ENCODE measurements at places on chromosomes 6 and 20. TPM values are rescaled to one million over a fixed set of nuclear protein-coding genes. Genes with fewer than 3 reads are reported as not detected.

DNA sequence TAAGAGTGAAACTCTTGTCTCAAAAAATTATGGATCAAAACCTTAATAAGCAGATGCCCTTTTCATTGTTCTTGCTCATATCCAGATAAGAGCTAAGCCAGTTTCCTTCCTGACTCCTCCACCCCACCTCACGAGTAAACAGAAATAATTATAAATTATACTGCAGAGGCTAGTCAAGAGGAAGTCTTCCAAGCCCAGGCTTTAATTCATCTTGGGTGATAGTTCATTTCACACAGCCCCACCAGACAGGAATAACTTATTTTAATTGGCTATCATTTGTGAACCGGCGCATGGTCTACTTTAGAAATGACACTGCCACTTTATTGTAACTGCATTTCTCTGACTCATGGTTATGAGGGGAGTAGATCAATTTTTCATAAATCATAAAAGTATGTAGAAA lies 102.0 kb downstream of the BTBD3 start:
- DNase-seq: no peak

DNA sequence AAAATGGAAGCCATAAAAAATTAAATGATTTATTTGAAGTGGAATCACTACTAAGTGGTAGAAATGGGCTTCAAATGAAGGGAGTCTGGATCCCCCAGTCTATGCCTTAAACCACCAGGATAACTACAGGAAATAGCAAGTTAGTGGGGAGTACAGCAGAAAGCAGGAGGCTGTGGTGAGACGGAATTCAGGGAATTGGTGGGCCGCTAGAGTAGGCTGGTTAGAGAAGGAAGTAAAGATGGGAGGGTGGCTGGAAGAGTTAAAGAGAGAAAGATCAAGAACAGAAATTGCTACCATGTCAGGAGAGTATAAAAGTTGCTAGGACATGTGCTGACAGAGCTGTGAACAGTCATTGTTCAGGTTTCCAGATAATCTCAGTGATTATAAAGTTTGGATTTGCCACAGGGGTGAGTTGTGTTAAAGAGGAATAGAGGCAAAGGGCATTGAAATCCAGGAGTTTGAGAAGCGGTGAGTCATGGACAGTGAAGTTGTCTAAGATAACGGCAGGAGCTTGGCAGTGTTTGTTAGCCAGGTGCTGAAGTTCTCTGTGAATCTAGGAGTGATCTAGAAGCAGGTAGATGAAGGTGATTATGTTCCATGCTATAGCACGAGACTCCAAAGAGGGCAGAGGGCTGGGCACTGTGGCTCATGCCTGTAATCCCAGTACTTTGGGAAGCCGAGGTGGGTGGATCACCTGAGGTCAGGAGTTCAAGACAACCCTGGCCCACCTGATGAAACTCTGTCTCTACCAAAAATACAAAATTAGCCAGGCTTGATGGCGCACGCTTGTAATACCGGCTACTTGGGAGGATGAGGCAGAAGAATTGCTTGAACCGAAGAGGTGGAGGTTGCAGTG lies 13.7 kb upstream of the HINT3 start:
- no peak for DNase-seq

DNA sequence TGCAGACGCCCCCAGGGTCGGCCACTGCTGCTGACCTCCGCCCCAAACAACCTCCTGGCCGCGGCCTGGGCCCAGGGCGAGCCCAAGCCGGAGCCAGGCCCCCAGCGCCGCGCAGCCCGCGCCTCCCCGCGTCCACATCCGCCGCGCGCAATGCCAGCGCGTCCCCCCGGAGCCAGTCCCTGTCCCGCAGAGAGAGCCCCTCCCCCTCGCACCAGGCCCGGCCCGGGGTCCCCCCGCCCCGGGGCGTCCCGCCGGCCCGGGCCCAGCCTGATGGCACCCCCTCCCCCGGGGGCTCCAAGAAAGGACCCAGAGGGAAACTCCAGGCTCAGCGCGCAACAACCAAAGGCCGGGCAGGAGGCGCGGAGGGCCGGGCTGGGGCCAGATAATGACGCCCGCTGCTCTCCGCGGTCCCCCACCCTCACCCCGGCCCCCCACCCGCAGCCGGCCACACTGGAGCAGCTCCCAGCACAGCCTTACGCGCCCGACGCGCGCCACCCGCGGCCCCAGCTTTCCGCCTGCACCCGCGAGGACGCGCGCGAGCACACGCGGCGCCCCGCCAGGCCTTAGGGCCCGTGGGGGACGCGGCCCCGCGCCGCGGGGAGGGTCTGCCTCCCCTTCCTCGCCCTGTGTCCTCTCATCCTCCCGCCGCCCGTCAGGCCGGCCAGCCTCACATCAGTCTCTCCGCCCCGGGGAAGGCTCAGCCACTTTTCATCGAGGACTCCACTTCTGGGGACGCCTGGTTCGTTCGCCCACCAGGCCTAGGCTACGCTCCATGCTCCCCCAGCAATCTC lies 12.9 kb upstream of the SLC22A7 start:
- no peak for DNase-seq

DNA sequence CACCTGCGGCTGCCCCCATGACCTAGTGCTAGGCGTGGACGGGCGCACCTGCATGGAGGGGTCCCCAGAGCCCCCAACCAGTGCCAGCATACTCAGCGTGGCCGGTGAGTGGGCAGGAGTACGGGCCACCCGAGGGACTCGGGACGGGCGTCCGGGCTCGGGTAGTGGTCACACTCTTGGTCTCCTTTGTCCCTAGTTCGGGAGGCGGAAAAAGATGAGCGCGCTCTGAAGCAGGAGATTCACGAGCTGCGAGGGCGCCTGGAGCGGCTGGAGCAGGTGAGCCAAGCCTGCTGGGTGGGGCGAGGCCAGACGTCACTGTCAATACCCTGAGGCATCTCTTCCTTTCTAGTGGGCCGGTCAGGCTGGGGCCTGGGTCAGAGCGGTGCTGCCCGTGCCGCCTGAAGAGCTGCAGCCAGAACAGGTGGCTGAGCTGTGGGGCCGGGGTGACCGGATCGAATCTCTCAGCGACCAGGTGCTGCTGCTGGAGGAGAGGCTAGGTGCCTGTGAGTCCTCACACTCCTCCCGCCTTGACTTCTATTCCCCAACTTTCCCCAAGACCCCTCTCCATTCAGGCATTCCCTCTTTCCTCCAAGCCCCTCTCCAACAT lies 2.9 kb downstream of the EGFL8 start:
- DNase-seq: no peak

GRCh38 chr20:53299831-53300230 lies 293.8 kb downstream of the ZNF217 start:
- no peak for DNase-seq

GRCh38 chr6:112065426-112065986 lies 11.6 kb downstream of the CCN6 start:
- DNase-seq: no peak

DNA sequence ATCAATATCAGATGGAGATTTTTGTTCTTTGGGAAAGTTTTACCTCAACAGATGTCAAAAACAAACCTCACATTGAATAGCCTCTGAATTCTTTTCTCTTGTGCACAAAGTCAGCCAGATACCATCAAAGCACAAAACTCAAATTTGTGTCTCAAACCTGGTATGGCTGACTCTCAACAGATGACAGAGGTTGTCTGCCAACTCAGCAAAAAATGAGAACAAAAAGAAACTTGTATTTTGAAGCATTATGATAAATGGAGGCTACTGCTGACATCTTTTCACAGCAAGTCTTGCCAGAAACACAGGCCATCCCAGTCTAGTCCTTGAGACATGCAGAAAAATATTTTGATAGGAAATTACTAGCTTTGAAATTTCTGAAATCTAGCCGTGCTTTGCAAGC lies 79.8 kb downstream of the KIF16B start:
- DNase-seq: no peak

The LAMA4 gene
- total RNA-seq: 2.2 TPM

- DNase-seq: no peak
Measured at GRCh38 chr6:165042912-165043311, 266.5 kb downstream of the C6orf118 start.

DNA sequence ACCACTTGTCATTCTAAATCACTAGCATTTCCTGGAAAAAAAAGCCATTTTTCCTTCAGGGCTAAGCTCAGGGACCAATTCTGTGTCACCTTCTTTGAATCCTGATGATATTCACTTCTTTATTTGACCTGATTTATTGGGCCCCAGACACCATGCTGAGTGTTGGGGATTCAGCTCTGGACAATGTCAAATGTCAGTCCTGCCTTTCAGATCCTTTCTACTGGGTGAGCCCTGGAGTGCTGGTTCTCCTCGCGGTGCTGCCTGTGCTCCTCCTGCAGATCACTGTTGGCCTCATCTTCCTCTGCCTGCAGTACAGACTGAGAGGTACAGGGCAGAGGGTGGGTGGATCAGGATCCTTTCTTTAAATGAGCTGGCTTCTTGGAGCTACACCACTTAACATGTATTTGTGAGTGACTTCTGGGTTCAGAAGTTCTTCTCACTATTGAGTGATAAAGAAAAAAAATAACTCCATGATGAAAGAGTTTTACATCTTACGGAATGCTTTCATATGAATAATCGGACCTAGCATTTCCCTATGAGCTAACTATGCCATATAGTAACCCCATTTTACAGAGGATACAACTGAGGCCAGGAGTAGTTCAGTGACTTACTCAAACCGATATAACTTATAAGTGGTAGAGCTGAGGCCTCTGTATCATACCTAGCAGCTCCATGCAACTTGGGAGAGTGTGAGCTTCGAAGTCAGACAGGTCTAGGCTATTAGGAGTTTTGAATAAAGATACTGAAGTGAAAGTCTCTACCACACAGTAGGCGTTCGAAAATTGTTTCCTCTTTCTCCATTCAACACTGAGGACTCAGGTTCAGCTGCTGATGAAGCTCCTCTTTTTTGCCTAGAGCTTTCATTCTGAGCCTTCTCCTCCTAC lies 9.3 kb downstream of the MOG start:
- no peak for DNase-seq
